ENCODE measurements at places on chromosomes 16 and 17. TPM values are rescaled to one million over a fixed set of nuclear protein-coding genes. Genes with fewer than 3 reads are reported as not detected.

- DNase-seq, result no peak
Observed at GRCh38 chr17:31677681-31678080, 181.4 kb downstream of the COPRS start.

The GDPD3 gene
- total RNA-seq, result 2.5 TPM

DNA sequence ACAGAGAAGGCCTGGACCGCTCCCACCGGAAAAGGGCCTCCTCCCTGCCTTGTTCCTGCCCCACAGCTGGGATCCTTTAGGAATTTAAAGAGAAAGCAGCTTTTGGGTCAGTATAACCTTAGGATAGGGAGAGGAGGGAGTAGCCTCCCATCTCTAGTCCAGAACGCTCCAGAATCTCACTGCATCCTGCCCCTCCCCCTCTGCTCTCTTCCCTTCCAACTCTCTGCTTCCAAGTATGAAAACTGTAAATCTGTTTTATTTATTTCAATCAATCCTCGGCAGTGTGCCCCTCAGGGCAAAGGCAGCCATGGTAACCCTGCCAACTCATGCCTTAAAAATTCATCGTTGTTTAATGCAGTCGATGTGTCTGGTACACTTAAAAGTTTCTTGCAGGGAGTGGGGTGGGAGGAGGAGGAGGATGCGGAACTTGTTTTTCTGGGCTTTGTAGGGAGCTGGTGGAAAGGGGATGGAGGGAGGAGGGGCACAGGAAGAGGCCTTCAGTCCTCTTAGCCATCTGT is 21.2 kb upstream of the MTSS2 start:
- DNase-seq, result peak; percentile 42

- peak; percentile 60 for DNase-seq
Observed at GRCh38 chr16:30761427-30761927, 385 bp downstream of the CFAP119 start.

- no peak for DNase-seq
Observed at GRCh38 chr16:50161950-50162349, 8.8 kb downstream of the TENT4B start.

GRCh38 chr17:55677446-55677845 is 45.2 kb downstream of the TMEM100 start:
- no peak for DNase-seq

DNA sequence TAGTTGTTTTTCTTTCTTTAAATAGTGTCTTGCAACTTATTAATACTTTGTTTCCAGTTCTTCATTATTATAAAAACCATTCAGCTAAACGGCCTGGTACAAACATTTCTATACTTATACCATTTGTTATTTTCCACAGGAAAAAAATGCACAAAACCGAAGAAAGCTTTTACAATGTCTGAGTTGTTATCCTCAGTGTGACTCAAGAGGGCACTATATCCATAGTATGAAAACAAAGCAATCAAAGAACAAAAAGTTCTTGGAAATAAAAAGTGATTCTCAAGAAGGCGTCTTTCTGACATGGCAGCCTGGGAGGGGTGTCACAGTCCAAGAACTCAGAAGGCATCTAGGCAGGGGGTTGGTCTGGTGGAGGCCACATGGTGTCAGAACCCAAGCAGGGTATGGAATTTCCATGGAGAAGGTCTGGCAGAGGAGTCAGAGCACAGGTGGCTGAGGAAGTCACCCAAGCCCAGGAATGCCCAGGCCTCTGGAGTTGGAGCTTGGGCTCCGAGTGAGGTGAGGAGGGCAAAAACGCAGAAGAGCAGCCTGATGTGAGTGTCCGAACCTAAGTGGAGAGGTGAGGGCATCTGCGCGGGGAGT is 70.9 kb upstream of the ATP2A3 start:
- DNase-seq, result no peak

- DNase-seq, result no peak
Observed at GRCh38 chr17:6534846-6535514, 21.4 kb downstream of the PITPNM3 start.

DNA sequence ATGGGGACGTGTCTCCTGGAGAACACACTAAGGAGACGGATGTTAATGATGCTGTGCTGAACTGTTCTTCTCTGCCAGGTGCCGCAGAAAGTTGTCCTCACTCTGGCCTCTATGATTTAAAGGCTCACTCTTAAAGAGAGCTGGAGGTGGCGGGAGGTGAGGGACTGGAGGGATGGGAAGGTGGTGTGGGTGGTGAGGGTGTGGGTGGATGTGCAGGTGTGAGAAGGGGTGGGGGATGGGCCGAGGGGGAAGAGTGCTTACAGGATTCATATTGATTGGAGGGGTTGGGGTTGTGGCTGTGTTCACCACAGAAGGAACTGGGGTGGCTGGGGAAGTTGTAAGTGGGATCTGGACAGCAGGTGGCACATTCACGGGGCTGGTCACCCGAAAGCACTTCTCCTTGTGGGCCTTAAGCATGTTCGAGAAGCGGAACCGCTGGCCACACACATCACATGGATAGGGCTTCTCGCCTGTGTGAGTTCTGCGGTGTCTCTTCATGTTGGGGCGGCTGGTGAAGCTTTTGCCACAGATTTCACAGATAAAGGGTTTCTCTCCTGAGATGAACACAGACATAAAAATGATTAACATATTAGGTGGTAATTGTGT is 63.6 kb downstream of the ZNF652 start:
- no peak for DNase-seq

- DNase-seq, result no peak
Observed at GRCh38 chr17:80612997-80613731, 68.5 kb downstream of the RPTOR start.

DNA sequence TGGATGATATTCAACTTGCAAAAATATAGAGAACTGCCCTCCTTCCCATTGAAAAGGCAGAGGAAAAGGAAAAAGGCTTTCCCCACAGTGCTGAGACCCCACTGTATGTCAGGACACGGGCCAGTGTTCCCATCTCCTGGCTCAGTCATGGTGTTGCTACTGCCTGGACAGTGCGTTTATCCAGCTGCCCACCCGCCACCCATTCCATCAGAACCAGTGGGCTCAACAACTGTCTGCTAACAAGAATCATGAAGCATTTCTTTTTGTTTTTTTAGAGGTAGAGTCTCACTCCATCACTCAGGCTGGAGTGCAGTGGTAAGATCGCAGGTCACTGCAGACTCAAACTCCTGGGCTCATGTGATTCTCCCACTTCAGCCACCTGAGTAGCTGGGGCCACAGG is 11.3 kb downstream of the FBXO31 start:
- no peak for DNase-seq

GRCh38 chr17:75698659-75699058 is 22.6 kb upstream of the ITGB4 start:
- DNase-seq, result no peak

DNA sequence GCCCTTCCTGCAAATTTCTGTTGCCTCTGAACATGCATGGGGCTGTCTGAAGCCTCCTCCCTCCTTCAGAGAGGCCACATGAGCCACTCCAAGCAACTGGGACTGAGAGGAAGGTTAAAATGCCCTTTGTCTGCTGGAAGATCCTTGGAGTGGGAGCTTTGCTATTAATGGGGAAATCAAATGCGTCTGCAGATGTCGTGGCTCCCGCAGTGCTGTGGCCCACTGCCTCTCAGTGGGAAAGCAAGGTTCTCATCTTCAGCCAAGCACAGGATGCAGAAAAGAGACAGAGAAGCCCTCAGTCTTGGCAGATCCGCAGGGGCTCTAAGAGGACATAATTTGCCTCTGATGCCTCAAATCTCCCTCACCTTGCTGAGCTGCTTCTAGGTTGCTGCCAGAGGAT is 34.8 kb downstream of the PEMT start:
- DNase-seq, result no peak

The TEX19 gene
- 0.39 TPM for total RNA-seq

DNA sequence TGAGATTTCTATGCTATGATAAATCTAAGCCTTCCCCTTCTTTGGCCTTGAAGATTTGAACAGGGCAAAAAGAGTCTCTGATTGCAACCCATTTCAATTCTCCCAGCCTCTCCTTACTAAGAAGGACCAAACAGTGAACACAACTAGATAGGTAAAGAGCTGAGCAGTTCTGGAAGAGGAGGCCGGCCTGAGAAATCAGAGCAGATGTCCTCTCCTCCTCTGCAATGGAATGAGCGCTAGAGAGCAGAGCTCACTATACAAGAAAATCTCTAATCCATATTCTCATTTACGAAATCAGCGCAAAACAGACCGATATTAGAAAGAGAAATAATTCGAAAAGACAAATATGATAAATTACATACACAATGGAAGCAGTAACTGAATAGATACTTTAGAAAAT is 124.2 kb downstream of the CDK5R1 start:
- DNase-seq, result no peak

- no peak for DNase-seq
Observed at GRCh38 chr17:77456951-77457548, 316.3 kb downstream of the SEC14L1 start.

- no peak for DNase-seq
Observed at GRCh38 chr16:84611041-84611440, 6.8 kb downstream of the COTL1 start.

DNA sequence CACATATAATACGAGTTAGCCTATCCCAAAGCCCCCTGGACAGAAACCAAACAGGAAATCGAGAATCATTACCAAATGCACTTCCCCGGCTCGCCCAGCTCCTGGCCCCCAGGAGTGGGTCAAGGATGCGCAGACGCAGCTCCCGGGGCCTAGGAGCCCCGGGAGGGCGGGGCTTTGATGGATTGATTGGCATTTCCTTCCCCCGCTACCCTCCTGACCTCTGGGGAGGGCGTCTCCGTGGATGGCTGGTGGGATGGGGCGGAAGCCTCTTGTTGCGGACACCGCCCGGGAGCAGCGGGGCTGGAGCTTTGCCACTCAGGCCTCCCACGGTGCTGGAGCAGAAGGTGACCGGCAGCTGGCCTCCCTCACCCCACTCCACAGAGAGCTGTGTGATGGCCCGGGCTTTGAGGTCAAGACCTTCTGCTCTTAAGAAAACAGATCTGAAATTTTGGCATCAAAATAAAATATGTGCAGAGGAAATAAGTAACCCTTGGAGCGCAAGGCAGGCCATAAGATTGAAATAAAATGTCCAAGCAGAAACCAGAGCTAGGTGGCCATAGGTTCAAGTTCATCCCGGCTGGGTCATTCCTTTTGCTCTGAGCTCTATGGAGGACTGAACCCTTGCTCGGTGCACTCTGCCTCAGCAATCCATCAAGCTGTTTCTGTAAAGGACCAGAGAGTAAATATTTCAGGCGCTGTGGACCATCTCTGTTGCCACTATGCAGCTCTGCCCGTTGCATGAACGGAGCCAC is 262.3 kb downstream of the SOX9 start:
- peak; percentile 44 for DNase-seq

DNA sequence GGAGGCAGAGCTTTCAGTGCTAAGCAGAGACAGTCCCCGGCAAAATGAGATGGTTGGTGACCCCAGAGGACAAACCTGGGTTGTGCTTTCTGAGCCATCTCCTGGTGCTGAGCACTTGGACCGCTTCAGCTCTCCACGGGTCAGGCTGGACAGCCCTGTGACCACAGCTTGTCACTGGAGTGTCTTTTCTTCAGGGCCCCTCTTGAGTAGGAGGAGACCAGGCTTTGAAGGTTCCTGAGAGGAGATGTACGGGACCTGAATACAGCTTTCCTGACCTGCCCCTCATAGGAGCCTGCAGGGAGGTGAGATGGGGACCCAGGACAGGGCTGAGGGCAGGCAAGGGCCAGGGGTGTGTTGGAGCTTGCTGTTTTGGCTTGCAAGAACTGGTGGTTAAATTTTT is 17.8 kb upstream of the ADGRG1 start:
- DNase-seq, result no peak

The CD79B gene
- total RNA-seq, result 0.39 TPM

- DNase-seq, result no peak
Observed at GRCh38 chr16:11635113-11635652, 33.1 kb upstream of the SNN start.

DNA sequence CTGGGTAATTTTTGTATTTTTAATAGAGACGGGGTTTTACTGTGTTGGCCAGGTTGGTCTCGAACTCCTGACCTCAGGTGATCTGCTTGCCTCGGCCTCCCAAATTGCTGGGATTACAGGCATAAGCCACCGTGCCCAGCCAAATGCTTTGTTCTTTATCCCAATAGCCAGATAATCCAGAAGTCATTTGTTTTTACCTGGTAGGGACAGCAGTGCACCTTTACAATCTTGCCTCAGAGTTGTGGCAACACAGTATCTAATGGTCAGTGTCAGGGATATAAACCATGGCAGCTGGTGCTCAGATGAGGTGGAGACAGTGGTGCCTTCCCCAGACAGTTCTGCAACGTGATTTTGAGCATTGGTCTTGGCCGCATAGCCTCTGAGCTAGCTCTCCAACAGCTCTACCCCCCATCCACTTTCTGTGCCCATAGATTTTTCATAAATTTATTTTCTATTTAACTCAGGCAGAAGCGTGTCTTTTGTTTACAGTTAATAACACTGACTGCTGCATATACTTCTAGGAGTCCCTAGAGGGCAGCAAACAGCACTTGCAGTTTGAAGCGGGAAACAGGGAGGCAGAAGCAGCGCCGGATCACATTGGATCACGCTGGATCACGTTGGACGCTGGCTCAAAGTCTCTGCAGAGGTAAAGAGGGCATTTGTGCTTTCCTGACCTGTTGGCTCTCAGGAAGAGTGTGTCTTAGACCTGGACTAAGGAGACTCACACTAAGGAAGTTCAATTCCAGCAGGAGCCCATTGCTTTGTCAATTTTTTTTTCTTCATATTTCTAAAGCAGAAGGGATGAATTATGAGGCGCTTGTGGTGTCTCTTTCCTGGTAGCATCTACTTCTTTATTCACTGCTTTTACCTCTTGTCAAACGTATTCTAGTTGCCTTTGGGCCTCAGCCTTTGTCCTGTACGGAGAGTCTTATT is 5.1 kb upstream of the GGT6 start:
- DNase-seq, result peak; percentile 88

DNA sequence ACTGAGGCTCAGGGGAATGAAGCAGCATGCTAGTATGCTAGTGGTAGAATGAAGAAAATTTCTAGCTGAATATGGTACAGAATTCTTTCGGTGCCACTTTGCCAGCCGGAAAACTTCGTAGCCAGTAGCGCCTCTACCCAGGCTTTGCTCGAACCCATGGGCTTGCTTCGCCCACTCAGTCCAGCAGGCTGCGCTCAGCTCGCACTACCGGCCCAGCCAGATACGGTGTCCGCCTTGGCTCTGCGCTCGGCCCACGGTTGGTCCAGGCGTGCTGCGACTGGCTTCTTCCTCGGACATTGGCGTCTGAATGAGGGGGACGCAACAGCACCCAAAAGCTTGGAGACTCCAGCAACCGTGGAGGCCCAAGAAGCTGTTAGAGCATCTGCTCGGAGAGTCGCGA is 372.5 kb upstream of the CDH8 start:
- DNase-seq, result no peak

The CNGB1 gene
- not detected for total RNA-seq

- DNase-seq, result no peak
Observed at GRCh38 chr17:43463241-43463640, 20.5 kb upstream of the DHX8 start.

DNA sequence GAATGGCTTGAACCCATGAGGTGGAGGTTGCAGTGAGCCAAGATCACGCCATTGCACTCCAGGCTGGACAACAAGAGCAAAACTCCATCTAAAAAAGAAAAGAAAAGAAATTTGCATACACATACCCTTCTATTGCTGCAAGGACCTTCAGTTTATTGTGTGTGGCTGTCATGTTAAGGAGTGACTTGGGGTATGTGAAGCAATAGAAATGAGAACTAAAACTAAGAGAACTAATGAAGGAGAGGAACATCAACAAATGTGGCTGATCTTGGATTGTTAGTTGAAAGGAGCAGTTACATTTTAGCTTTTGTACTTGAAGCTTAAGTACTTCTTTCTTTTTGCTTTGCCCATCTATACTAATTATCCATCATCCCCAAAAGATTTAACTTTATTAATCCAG is 12.7 kb upstream of the NSRP1 start:
- no peak for DNase-seq

GRCh38 chr17:63601439-63602371 is 1.0 kb downstream of the TACO1 start:
- peak; percentile 10 for DNase-seq

Measured in A673 (cell line).